Caco-2 (cell line): ENCODE measurements at places on chromosomes 5 and 9.

DNA sequence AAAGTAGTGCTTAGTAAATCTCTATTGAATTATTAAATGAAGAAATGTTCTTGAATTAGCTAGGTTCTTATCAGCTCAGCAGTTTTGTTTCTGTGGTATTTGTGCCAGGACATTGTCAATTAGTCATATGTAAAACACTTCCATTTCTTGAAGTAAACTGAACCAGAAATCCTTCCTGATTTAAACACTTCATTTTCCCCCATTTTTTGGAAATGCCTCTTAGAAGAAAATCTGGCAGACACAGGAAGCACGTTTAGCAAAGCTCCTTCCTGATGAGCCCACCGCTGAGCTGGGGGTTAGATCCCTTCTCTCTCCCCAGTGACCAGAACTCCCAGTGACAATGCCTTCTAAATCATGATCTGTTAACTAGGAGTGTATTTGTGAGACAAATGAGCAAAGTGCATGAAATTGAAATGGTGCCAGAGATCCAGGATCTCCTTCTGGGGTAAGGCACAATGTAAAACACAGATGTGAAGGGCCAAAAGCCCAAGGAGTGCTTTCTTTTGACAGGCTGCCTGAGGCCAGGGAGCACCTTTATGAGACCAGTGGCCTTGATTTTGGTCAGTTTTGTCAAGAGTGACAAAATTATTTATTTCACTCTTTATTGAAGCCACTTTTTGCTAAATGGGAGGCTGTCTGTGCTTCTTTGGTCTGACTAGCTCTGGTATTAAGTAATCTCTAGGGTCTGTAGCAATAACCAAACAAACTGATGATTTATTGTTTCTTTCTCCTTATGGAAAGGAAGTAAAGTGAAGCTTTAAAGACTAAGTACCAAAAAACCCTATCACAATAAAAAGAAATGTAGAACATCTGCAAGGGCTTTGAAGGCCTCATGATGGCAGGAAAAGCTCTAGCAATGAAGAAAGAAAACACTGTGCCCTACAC is 25.5 kb upstream of the RUSC2 start:
- no peak for DNase-seq

- DNase-seq, result no peak
Measured at GRCh38 chr9:114096866-114097612, 2.1 kb downstream of the KIF12 start.

DNA sequence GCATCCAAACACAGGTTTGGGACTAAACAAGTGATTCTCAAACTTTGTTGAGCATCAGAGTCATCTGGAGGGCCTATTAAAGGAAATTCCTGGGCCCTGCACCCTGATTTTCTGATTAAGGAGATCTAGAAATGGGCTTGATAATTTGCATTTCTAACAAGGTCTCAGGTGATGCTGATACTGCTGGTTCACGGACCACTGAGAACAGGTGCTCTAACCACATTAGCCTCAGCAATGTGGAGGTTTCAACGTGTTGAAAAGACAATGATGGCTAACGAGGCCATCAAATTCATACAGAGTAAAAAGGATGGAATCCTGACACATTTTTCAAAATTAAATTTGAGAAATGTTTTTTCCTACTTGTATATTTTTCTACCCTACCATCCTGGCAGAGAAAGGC is 172.1 kb downstream of the TSSK1B start:
- no peak for DNase-seq

GRCh38 chr5:133882389-133882695 is 86.1 kb downstream of the C5orf15 start:
- no peak for DNase-seq

DNA sequence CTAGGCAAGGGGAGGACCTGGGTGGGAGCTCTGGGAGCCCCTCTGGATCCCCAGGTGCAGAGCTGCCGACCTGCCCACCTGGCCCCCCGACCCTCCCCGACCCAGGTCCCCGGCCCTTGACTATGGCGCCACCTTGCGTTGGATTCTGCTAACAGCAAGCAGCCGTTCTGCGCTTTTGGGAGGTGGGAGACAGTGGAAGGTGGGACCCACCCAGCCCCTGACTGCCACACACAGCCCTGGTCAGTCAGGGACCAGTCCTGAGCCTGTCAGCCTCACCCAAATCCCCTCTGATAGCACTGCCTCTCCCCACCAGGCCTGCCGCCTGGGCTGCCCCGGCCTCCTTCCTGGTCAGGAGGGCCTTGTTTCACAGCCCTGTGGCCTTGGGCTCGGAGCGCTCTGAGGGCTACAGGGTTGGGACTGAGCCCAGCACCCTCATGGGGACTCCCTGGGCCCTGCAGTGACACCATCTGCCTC is 77.9 kb downstream of the HMCN2 start:
- peak; percentile 58 for DNase-seq

GRCh38 chr9:137984520-137985257 is 107.1 kb downstream of the CACNA1B start:
- DNase-seq, result no peak

- DNase-seq, result no peak
Measured at GRCh38 chr9:112091810-112092209, 83.3 kb downstream of the SUSD1 start.

- DNase-seq, result no peak
Measured at GRCh38 chr5:32394981-32395380, 49.6 kb downstream of the ZFR start.

- DNase-seq, result no peak
Measured at GRCh38 chr9:98521141-98521540, 187.6 kb downstream of the GABBR2 start.

GRCh38 chr9:110452227-110452801 is 114.7 kb upstream of the TXNDC8 start:
- no peak for DNase-seq

GRCh38 chr9:92163276-92163675 is 48.1 kb upstream of the SPTLC1 start:
- DNase-seq, result no peak

DNA sequence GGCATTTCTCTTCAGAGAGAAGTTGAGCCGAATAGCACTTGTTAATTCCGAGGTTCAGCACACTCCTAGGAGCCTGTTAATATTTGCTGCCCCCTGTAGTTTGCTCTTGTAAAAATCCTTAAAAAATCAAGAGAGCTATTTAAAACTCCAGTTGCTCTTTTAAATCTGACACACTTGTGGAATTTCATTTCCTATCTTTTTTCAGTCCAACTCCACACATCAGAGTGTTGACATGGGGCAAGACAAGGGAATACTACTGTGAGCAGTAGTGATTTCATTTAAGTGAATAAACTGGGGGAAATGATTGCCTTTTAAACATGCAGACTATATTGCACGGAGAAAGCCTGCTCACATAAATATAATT is 1096.3 kb upstream of the DMAC1 start:
- peak; percentile 36 for DNase-seq

- DNase-seq, result no peak
Measured at GRCh38 chr5:178250263-178250662, 17.7 kb upstream of the PHYKPL start.

DNA sequence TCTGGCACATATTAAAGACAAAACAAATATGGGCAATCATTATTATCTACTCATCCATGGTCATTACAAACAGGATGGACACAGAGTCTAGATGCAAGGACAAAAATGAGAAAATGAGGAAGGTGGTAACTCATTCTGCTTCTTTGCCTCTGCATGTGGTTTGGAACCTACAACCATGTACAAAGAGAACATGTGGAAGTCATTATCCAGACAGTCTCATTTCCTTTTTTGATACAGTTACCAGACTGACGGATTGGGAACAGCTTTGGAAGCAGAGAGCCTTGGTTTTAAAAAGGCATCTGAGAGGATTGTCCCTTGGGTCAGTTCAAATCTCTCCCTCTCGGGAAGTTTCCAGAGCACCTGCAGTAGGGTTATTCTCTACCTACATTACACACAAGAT is 433.4 kb upstream of the TNC start:
- DNase-seq, result no peak

- DNase-seq, result peak; percentile 55
Measured at GRCh38 chr9:4839470-4839912, 46.7 kb downstream of the RCL1 start.

DNA sequence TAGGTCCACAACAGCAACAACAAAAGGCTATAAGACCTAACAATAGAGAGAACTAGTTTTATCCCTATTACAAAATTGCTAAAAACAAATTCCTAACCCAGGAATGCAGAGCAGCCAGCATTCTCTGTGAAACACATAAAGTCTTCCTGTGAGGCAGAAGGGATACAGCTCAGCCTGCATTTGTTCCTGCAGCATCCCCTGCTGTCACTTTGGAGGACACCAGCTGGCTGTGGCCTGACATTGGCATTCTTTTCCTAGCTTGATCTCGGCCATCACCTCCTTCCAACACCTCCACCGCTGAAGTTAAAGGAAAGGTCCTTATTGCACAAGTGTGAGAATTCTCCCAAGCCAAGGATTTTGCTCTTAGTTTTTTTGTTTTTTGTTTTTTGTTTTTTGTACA is 186.1 kb downstream of the SNCAIP start:
- DNase-seq, result peak; percentile 64

DNA sequence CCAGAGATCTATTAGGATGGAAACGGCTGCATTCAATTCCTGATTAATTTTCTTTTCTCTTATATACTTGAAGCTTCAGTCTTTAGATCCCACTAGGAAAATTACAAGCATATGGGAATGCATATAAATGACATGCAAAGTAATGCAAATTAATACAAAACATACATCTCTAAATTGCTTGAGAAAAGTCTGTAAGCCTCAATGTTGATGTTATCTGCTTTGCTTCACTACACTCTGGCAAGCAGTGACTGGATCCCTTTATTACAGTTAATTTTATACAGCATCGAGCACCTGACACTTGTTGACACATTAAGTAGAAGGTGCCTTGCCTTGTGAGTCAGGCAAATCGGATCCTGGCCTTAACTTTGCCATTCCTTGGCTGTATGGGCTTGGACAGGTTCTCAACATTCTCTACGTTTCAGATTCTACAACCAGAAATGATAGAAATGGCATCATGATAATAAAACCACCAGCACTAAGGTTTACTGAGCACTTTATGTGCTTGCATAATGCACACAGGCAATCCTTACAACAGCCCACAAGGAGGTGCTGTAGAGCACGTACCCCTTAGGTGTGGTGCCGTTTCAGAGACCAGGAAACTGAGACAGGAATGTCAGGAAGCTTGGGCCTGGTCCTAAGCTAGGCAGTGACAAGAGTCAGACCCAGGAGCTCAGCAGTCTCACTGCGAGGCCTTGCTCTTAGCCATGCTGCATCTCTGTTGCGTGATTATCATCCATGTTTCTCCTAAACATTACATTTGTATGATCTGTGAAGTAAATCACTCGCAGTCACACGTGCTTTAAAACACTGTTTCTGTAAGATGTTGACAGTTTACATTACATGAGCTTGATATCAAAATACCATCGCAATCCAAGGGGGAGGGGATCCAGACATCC is 2.7 kb downstream of the GCNT4 start:
- peak; percentile 63 for DNase-seq

DNA sequence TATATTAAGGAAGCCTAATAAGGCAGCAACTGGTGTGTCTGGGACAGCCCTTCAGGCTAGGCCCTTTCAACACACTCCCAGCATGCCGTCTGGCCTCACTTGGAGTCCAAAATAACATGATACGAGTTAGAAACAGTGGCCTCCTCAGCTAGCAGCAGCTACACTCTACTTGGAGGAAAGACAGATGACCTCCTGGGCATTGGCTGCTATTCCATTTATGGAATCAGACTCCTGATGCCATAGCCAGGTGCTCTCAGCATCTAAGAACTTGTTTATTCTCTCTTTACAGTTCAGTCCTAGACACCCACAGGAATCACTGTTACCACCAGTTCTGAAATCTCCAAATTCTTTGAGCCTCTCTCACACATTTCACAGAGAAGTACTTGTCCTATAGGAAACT is 31.8 kb downstream of the RUSC2 start:
- DNase-seq, result no peak

- DNase-seq, result no peak
Measured at GRCh38 chr9:87301371-87301770, 196.3 kb upstream of the DAPK1 start.

DNA sequence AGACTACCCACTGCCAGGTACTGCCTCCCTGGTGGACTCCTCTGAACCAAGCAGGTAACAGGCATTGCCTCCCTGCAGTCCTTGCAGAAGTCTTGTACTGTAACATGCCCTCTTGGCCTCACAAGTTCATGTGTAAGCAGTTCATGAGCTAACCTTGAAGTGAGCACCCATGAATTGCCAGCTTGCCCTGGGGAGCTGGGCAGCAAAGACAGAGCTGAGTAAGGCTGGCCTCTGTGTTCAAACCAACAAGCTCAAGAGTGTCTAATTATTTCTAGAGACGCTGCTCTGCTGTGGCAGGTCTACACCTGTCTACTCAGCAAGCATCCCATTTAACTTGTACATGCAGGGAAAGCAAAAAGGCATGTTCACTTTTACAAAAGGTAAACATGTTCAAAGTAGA is 113.5 kb downstream of the FEM1C start:
- DNase-seq, result no peak

- DNase-seq, result peak; percentile 24
Measured at GRCh38 chr5:179914032-179914755, 6.5 kb upstream of the TBC1D9B start.

DNA sequence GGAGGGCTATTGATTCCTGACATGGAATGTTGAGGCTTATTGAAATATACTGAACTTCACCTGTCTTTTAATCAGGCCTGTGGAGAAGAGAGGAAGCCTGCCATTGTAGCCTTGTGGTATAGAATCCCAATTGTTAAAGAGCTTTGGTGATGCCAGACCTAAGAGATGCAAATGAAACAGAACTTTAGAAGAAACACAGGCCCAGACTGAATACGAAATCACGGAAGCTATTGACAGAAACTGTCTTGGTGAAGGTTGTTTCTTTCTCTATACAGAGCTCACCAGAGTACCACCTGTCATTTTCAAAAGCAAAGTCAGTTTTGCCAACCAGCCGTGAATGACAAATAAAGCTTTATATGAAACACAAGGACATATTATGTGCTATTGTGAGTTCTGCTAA is 660.3 kb downstream of the ISL1 start:
- DNase-seq, result no peak

DNA sequence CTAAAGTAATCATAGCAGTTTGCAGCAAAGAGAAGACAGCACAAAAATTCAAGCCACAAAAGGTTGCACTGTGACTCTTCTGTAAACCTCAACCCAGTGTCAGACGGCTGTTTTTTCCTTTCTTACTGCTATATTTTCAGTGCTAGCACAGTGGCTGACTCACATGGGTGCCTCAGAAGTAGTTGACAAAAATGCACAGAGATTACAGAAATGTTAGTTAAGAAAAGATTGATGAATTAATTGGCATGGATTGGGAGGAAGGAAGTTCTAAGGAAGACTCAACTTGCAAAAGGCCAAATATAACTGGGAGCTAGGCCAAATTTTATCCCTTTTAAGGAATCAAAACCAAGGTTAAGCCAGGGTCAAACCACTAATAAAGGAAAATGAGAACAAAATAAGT is 43.7 kb upstream of the ITGA1 start:
- no peak for DNase-seq

DNA sequence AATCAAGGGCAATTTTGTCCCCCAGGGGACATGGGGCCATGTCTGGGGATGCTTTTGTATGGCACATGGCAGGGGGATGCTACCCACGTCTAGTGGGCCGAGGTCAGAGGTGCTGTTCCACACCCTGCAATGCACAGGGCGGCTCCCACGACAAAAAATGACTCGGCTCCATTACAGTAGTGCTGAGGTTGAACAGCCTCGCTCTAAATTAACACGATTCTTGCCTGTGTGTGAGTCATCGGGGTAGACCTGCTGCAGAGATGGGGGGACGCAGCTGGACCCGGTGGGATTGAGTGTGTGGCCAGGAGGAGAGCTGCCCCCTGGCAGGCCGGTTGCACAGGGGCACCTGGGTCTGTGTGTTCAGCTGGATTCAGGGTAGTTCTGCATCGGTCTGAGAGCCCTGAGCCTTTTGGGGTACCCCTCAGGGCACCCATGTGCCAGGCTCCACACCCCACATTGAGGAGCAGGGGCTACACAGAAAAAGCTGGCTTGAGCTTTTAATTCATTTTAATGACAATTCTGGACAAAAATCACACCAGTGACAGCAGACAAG is 20.0 kb upstream of the COL5A1 start:
- peak; percentile 17 for DNase-seq
